Esophagus muscularis mucosa (tissue), 4 donors: ENCODE measurements at places on chromosomes 4 and X. TPM values are rescaled to one million over a fixed set of nuclear protein-coding genes. Genes with fewer than 3 reads are reported as not detected.

- no peak for DNase-seq
These were observed 18.6 kb downstream of the PALLD start for GRCh38 chr4:168515222-168516011.

GRCh38 chr4:168836490-168836889, 173.6 kb downstream of the CBR4 start:
- no peak for DNase-seq

The F8A2 gene
- total RNA-seq: not detected

The SH3BGRL gene
- 291 TPM for total RNA-seq

The ZFP42 gene
- total RNA-seq: not detected

The USP17L17 gene
- not detected for total RNA-seq

DNA sequence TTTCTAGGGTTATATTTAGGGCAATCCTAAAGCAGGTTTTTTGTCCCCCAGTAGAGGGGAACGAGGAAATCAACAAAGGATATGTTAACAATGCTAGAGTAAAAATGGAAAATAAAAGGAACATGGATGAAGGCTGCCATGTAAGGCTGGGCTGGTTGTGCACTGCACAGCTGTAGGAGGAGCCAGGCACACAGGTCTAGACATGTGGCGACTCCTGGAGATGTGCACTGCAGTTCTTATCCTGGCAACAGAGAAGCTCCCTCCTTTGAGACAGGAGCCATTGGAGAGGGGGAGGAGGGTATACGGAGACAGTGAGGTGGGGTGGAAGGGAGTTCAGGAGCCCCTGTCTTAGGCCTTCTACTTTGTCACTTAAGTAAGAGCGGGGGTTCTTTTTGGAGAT, 65.9 kb downstream of the NAT8L start:
- DNase-seq: no peak

GRCh38 chrX:124194901-124195300, 137.6 kb upstream of the TEX13D start:
- DNase-seq: no peak

- no peak for DNase-seq
These were observed 33.5 kb upstream of the ELF2 start for GRCh38 chr4:139210486-139210885.

The SERPINA7 gene
- total RNA-seq: not detected

DNA sequence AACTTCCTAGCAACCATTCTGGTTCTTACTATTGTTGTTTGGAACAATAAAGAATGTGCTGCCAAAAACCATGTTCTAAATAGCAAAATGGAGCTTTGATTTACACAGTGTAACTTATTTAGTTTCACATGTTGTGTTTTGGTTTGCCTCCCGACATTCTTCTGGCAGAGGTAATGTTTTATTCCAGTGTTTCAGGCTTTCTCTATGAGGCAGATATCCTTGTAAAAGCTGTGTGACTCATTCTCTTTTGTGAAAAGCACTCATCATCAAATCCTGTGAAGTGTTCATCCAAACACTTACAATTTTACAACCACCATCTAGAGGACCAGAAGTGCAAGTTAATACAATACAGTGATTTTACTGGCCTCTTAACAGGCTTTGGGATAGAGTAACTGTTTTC, 219.0 kb upstream of the GIMD1 start:
- no peak for DNase-seq

DNA sequence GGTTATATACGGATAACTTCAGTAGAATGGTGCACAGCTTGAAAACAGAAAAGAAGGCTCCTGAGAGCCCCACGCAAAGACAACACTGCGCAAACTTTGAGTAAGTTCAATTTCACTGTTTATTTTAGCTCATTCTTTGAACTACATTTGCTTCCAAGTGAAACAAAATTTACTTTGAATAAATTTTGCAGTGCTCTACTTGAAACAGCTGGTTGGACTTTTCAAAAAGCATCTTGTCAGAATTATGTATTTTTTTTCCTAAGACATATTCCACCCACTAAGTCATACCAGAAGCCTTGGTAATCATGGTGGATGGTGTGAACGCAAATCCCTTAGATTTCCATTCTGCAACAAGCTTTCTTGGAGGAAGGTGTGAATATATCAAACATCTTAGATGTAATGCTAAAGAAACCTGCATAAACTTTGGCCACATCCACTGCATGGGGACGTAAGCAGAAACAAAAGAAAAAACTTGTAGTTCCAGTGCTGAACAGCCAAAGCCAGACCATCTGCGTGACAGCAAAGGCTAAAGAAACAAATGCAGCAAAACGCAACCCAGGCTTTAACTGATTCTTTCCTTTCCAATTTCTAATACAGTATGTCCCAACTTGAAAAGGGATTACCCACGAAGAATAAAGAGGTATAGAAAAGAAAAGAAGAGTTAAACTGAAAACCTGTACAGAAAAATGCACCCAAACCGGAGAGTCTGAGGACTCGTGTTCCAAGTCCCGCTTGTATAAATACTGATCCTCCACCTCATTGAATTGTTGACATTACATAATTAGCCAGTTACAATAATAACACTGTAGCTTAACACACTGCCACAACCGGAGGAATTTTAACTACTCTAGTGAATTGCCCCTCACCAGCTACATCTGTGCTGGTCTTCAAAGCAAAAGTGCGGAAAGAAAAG, 90.9 kb downstream of the SH3RF1 start:
- DNase-seq: no peak

- no peak for DNase-seq
These were observed 38.9 kb upstream of the PHEX start for GRCh38 chrX:21993265-21993664.

- peak; percentile 10 for DNase-seq
These were observed 60.8 kb downstream of the TMEM154 start for GRCh38 chr4:152618971-152619370.

DNA sequence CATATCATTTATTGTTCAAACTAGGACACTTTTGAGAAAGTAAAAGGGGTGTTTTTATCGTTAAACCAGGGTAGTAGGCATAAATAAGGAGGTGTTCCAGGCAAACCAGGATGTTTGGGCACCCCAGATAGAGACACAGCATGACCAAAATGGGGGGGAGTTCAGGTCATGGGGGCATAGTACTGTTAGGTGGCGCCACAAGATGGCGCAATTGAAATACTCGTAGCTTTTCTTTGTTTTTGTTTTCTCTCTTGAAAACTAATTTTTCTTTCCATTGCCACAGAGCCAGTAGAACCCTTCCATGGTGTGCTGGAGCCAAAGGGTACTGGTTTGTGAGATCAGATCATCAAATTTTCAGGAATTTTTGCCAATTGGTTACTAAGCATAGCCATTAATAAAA, 283.4 kb downstream of the BCOR start:
- no peak for DNase-seq

DNA sequence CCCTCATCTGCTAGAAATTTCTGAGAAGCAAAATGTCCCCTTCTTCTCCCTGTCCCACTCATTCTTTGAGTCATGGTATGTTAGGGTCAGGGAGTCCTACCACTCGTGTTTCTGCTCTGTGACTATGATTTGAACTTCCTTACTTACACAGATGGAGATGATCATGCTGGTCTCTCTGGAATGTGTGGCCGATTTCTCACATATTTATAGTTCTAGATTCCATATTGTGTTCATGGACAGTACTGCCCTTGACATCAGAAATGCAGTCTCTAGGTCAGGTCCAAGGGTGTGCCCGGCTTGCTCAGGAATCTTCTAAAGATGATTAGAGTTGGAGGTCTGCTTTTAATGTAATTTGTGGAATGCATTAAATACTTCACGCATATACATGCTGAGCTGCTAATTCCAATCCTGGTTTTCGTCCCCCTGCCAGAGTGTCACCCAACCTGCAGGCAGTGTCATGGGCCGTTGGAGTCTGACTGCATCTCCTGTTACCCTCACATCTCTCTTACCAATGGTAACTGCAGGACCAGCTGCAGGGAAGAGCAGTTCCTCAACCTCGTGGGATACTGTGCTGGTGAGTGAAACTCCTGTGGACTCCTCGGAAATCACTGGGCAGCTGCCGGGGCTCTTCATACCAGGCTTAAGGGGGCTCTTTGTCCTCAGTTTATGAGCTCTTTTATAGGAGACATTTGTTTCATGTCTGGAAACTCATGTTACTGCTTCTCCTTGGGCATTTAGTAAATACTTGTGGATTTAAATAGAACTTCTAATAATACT, 214.1 kb upstream of the ANXA3 start:
- DNase-seq: no peak

- no peak for DNase-seq
These were observed 1477.8 kb downstream of the C4orf33 start for GRCh38 chr4:130573742-130574141.

- no peak for DNase-seq
These were observed 880 bp upstream of the TEX13A start for GRCh38 chrX:105221374-105221773.

DNA sequence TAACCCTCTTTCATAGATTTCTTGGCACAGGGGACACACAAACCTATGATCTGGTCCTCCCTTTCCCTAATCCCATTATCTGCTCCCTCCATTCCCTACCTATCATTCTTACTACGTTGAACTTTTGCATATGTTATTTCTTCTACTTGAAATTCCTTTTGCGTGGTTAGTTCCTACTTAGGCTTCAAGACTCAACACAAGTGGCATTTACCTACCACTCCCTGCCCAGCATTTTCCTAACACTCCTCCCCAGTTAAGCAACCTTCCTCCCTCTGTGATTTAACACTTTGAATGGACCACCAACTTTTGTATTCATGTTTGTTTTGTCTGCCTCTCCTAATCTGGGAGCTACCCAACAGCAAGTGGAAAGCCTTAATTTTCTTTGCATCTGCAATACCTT, 1113.7 kb downstream of the STIM2 start:
- DNase-seq: no peak

The GABRB1 gene
- not detected for total RNA-seq
